Erythroblast (primary cell): ENCODE measurements at places on chromosomes 2 and 18.
A peak's percentile ranks its signal among the peaks of the same experiment; 100 is the strongest.

DNA sequence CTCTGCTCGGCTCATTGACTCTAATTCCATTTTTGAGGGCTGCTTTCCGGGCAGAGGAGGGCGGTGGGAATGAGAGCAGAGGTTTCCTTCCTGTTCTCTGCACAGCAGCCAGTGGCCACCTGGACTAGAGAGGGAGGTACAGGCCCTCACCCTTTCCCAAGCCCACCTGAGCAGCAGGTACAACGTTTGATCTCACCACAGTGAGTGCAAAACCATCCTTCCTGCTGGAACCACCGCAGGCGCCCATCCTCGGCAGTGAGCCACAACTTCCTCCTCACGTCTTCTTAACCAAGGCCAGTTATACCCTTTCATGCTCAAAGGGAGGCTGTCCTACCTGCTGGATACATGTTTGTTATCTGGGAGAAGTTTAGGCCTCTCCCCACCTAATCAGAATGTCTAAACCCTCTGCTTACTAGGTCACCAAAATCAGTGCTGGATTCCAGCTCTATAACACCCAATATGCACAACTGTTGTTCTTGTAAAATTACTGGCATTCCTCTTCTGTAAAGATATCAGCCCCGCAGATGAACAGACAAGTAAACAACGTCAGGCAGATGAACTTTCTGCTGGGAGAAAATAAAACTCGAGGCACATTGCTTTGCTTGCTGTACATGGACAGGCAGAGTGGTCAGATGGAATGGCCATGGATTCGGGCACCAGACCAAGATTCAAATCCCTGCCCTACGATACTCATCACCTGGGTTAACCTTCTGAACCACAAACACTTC is 191.4 kb downstream of the SH3RF3 start:
- DNase-seq, result no peak

- peak; percentile 76 for DNase-seq
These were observed 18.6 kb downstream of the THADA start for GRCh38 chr2:43576981-43577892.

DNA sequence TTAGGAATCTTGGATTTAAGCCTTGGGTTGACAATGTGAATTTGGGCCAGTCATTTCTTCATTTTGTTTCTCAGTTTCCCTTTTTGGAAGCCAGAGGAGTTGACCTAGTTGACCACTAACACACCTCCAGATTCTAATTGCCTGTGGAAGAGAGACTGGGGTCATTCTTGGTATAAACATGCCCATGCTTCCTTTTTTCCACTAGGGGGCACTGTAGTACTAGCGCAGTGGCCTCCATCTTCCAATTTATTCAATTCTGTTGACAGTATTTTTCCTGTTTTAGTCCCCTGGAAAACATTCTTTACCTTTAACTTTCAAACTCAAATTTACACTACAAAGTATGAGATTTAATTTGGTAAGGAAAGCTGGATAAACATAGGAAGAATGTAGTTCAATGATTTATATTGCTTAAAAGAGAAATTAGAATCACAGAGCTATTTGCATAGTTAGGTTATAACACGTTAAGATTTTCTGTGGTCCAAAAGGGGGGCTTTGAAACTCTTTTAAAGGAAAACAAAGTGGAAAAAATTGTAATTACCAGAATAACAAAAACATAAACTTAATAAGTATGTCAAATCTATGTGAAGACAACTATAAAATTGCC is 57.5 kb upstream of the AGPS start:
- peak; percentile 51 for DNase-seq

GRCh38 chr2:218398437-218399390 is 954 bp upstream of the CTDSP1 start:
- DNase-seq, result peak; percentile 91
